Activated T-cell treated with anti-CD3 and anti-CD28 coated beads, Interleukin-2, amount 50 U/mL, for 1 hour (primary cell): ENCODE measurements at places on chromosomes 7 and 10.

GRCh38 chr10:100788002-100788903 lies 42.9 kb downstream of the PAX2 start:
- DNase-seq: no peak

DNA sequence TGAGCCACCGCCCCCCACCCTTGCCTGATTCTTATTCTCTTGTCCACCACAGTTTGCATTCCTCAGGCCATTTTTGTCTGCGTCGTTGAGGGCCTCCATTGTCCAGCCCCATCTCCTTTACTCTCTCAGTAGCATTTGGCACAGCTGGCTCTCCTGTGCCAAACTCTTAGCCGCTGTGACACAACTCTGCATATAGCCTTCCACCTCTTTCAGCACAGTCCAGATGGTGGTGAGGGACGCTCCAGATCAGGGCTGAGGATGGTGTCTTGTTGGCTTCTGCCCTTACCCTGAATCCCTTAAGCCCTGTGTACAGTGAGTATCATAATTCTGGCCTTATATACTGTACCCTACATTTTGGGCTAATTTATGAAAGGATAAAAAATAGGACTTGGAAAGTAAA lies 45.6 kb downstream of the BMPR1A start:
- no peak for DNase-seq

- no peak for DNase-seq
These were observed 17.8 kb downstream of the SCD start for GRCh38 chr10:100364735-100365391.

- DNase-seq: no peak
These were observed 1.4 kb downstream of the HYAL4 start for GRCh38 chr7:123846217-123846891.
